Fibroblast of villous mesenchyme (primary cell): ENCODE measurements at places on chromosomes 5 and 9. TPM values are rescaled to one million over a fixed set of nuclear protein-coding genes. Genes with fewer than 3 reads are reported as not detected.

- no peak for DNase-seq
Measured at GRCh38 chr5:169646856-169647255, 9.8 kb downstream of the DOCK2 start.

DNA sequence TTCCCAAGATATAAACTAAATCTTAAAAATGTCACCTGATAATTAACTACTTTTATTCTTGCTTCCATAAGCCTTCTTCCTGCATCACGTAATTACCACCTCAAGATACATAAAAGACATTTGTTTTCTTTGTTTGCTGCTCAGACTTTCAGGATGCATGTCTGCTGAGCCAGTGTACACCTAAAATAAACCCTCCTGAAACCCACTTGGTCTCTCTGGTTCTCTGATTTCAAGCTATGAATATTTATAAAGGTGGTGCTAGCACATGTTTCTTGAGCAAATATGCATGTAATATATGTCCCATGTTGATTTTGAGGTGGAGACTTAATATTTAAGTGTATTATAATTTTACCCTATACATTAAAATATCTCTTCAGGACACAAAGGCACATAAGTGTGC lies 1627.7 kb upstream of the CDH9 start:
- DNase-seq, result no peak

GRCh38 chr5:55306641-55307382 lies 682 bp downstream of the DHX29 start:
- DNase-seq, result peak; percentile 30

The TNC gene
- total RNA-seq, result 371 and 386 TPM in 2 replicates

The ZNF622 gene
- 44.0 and 47.4 TPM in 2 replicates for total RNA-seq
